ENCODE measurements at places on chromosomes 7 and 10.

- H3K4me3 ChIP-seq: no peak overlapping the region
- no peak for DNase-seq
- H3K36me3 ChIP-seq: no peaks in the 10 kb centered on the region
- no peak overlapping the region for H3K27ac ChIP-seq
These were observed 43.4 kb downstream of the SH3PXD2A start for GRCh38 chr10:103812004-103812403.

DNA sequence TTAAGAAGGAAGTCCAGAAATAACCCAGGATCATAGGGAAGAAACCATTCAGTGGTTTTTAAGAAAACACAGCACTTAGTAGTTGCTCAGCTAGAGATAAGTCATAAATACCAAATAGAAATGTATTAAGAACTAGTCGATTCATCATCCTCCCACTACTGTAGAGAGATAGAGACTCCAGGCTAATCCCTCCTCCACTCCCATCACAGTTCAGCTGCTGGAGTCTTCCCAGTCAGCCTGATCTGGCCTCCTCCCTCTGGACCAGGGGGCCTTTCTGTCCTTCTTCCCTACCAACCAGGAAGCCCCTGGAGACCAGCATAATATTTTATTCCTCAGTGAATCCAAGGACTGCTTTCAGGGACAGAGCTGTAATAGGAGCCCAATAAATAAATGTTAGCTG is 294.1 kb upstream of the YAE1 start:
- no peaks in the 10 kb centered on the region for H3K27me3 ChIP-seq
- H3K36me3 ChIP-seq: no peaks in the 10 kb centered on the region
- H3K4me1 ChIP-seq: peaks cover 2% of the 10 kb centered on the region
- no peak for DNase-seq
- H3K27ac ChIP-seq: no peak overlapping the region

DNA sequence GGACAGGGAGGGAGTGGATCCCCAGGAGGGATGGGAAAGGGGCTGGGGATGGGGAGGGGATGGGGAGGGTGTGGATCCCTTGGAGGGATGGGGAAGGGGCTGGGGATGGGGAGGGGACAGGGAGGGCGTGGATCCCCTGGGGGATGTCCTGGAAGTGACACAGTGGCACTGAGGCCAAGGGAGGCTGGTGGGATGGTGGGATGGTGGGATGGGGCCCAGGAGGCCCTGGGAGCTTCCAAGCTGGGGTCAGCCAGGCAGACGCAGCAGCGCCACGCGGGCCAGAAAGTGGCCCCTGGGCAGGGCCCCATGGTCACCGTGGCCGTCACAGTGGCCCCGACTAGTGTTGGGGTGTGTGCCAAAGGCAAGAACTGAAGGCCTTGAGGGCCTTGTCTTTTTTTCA is 67.8 kb downstream of the INPP5A start:
- H3K4me1 ChIP-seq: peaks cover 9% of the 10 kb centered on the region
- no peak overlapping the region for H3K4me3 ChIP-seq
- DNase-seq: no peak

- no peaks in the 10 kb centered on the region for H3K4me1 ChIP-seq
- H3K4me3 ChIP-seq: no peak overlapping the region
- no peak overlapping the region for H3K27ac ChIP-seq
- no peaks in the 10 kb centered on the region for H3K27me3 ChIP-seq
- no peak for DNase-seq
These were observed 98.4 kb upstream of the PTPRZ1 start for GRCh38 chr7:121774563-121774962.

GRCh38 chr7:9856668-9857067 is 1117.0 kb upstream of the PHF14 start:
- H3K27ac ChIP-seq: no peak overlapping the region
- DNase-seq: no peak

DNA sequence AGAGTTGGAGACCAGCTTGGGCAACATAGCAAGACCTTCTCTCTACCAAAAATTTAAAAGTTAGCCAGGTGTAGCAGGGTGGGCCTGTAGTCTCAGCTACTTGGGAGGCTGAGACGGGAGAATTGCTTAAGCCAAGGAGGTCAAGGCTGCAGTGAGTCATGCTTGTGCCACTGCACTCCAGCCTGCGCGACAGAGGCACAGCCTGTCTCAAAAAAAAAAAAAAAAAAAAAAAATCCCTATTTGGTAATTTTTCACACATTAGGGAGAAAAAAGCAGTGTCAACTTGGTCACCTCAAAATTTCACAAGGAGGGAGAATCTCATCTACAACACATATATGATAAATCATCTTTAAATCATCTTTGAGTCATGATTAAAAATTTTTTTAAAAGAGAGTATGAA is 6.4 kb upstream of the ZNF398 start:
- no peak overlapping the region for H3K4me3 ChIP-seq
- no peaks in the 10 kb centered on the region for H3K27me3 ChIP-seq
- DNase-seq: no peak
- peaks cover 5% of the 10 kb centered on the region for H3K36me3 ChIP-seq

DNA sequence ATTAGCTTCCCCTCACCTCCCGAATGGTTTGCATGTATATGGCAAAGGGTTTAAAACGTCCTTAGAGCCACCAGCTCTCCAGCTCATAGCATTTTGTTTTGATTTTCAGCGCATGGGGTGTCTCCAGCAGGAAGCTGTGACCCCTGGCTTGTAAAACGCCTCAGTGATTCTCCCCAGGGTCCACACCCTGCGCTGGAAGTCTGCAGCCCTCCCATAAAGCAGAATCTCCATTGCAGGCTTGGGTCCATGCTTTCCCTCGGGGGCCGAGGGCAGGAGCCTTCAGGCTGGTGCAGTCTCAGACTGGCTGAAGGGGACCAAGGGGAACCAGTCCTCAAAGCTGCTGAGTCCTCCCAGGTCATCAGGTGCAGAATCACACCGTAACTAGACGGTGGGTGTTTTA is 109.7 kb downstream of the VIPR2 start:
- no peaks in the 10 kb centered on the region for H3K36me3 ChIP-seq
- no peak overlapping the region for H3K4me3 ChIP-seq
- peaks cover 31% of the 10 kb centered on the region for H3K4me1 ChIP-seq
- peaks cover 3% of the 10 kb centered on the region for H3K27me3 ChIP-seq
- H3K27ac ChIP-seq: no peak overlapping the region

GRCh38 chr10:119500821-119501220 is 41.7 kb downstream of the RGS10 start:
- H3K4me1 ChIP-seq: peaks cover 23% of the 10 kb centered on the region
- H3K27ac ChIP-seq: no peak overlapping the region
- peaks cover 2% of the 10 kb centered on the region for H3K36me3 ChIP-seq
- no peak for DNase-seq

- H3K27me3 ChIP-seq: peaks cover 5% of the 10 kb centered on the region
- H3K36me3 ChIP-seq: no peaks in the 10 kb centered on the region
- no peaks in the 10 kb centered on the region for H3K4me1 ChIP-seq
- no peak overlapping the region for H3K4me3 ChIP-seq
These were observed 70.0 kb downstream of the AMPH start for GRCh38 chr7:38561166-38561565.

GRCh38 chr10:70546584-70546983 is 56.0 kb downstream of the PRF1 start:
- peaks cover 1% of the 10 kb centered on the region for H3K4me1 ChIP-seq
- DNase-seq: no peak
- no peak overlapping the region for H3K27ac ChIP-seq
- no peaks in the 10 kb centered on the region for H3K27me3 ChIP-seq
- H3K4me3 ChIP-seq: no peak overlapping the region

- peaks cover 17% of the 10 kb centered on the region for H3K4me1 ChIP-seq
- no peaks in the 10 kb centered on the region for H3K27me3 ChIP-seq
- no peak overlapping the region for H3K27ac ChIP-seq
- no peak overlapping the region for H3K4me3 ChIP-seq
- no peaks in the 10 kb centered on the region for H3K36me3 ChIP-seq
- no peak for DNase-seq
These were observed 107.5 kb downstream of the KIF20B start for GRCh38 chr10:89808842-89809241.

GRCh38 chr10:124333931-124334330 is 84.8 kb downstream of the OAT start:
- no peak overlapping the region for H3K4me3 ChIP-seq
- peaks cover 16% of the 10 kb centered on the region for H3K4me1 ChIP-seq
- peaks cover 5% of the 10 kb centered on the region for H3K36me3 ChIP-seq
- peaks cover 14% of the 10 kb centered on the region for H3K27me3 ChIP-seq
- no peak overlapping the region for H3K27ac ChIP-seq
- DNase-seq: no peak

GRCh38 chr10:86699991-86700840 is 31.9 kb downstream of the LDB3 start:
- no peaks in the 10 kb centered on the region for H3K36me3 ChIP-seq
- no peaks in the 10 kb centered on the region for H3K4me1 ChIP-seq
- DNase-seq: no peak

DNA sequence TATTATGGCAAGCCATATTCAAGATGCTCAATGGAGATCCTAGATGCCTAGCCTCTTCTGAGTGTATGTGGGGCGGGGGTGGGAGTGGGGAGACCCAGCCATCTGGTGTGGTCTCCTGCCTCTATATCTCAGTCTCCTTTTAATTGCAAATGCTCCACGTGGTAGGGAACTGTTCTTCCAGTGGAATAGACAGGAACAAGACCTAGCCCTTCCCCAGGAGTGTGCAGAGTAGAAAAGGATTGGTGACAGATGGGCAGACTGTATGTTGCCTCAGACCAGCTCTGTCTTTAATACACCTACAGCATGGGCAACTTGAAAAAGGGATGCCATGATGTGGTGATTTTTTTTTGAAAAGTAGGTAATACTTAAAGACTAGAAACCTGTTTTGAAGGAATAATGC is 12.6 kb downstream of the CYP3A5 start:
- H3K4me1 ChIP-seq: no peaks in the 10 kb centered on the region
- peaks cover 29% of the 10 kb centered on the region for H3K36me3 ChIP-seq
- no peaks in the 10 kb centered on the region for H3K27me3 ChIP-seq
- H3K4me3 ChIP-seq: no peak overlapping the region
- no peak for DNase-seq
- no peak overlapping the region for H3K27ac ChIP-seq

DNA sequence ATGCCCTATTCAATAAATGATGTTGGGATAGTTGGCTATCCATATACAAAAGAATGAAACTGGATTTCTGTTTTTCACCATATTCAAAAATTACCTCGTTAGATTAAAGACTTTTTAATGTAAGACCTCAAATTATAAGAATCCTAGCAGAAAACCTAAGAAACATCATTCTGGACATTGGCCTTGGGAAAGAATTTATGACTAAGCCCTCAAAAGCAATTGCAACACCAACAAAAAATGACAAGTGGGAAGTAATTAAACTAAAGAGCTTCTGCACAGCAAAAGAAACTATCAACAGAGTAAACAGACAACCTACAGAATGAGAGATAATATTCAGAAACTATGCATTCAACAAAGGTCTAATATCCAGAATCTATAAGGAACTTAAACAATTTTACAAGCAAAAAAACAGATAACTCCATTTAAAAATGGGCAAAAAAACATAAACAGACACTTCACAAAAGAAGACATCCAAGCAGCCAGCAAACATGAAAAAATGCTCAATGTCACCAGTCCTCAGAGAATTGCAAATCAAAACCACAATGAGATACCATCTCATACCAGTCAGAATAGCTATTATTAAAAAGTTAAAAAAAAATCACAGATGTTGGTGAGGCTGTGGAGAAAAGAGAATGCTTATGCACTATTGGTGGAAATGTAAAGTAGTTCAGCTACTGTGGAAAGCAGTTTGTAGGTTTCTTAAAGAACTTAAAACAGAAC is 309.8 kb downstream of the AHR start:
- no peaks in the 10 kb centered on the region for H3K4me1 ChIP-seq
- H3K27ac ChIP-seq: no peak overlapping the region
- H3K27me3 ChIP-seq: peaks cover 6% of the 10 kb centered on the region
- H3K36me3 ChIP-seq: peaks cover 4% of the 10 kb centered on the region
- DNase-seq: no peak

GRCh38 chr10:97412891-97413304 is 11.8 kb upstream of the RRP12 start:
- H3K4me3 ChIP-seq: no peak overlapping the region
- peak overlapping the region; percentile 19 for H3K27ac ChIP-seq
- DNase-seq: no peak
- no peaks in the 10 kb centered on the region for H3K27me3 ChIP-seq
- H3K4me1 ChIP-seq: peaks cover 13% of the 10 kb centered on the region

- peak overlapping the region; percentile 40 for H3K4me3 ChIP-seq
- peak overlapping the region; percentile 96 for H3K27ac ChIP-seq
- peaks cover 10% of the 10 kb centered on the region for H3K36me3 ChIP-seq
- H3K27me3 ChIP-seq: no peaks in the 10 kb centered on the region
- peak; percentile 68 for DNase-seq
- peaks cover 56% of the 10 kb centered on the region for H3K4me1 ChIP-seq
These were observed 89.1 kb downstream of the MMRN2 start for GRCh38 chr10:86868353-86868752.

DNA sequence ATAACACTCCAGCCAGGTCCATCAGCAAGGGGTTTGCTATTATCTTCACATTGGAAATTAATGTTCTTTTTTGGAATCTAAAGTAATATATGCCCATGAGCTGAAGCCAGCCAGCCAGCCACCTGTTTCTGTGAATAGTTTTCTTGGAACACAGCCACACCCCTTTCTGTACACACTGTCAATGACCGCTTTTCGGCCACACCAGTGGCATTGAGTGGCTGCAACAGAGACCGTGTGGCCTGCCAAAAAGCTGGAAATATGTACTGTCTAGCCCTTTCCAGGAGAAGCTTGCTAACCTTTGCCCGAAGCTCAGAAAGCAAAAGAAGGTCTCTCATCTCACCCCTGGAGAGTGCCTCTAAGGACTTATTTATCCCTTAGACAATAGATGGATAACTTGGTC is 98.5 kb upstream of the NPS start:
- DNase-seq: no peak
- H3K4me1 ChIP-seq: no peaks in the 10 kb centered on the region
- H3K4me3 ChIP-seq: no peak overlapping the region
- H3K27me3 ChIP-seq: no peaks in the 10 kb centered on the region
- no peak overlapping the region for H3K27ac ChIP-seq

GRCh38 chr7:24727154-24728120 is 29.8 kb downstream of the GSDME start:
- no peak for DNase-seq
- H3K27me3 ChIP-seq: no peaks in the 10 kb centered on the region

DNA sequence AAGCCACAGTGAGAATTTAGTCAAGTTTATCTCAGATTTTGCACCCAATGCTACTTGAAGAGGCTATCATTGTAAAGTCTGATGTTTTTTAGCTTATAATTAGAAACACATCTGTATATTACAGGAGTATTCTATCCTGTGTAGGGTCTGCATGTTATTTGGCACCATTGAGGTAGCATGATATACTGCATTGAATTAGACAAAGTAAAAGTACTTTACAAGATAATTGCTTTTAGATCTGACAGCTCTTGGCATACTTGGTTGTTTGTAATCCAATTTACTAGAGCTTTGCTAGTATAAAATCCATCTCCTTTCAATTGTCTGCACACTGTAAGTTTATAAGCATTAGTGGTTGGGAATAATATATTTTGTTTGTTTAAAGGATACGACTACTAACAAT is 714.3 kb downstream of the ANKRD7 start:
- H3K27ac ChIP-seq: no peak overlapping the region
- H3K4me3 ChIP-seq: no peak overlapping the region
